Kidney capillary endothelial cell (primary cell): ENCODE measurements at places on chromosomes 7 and 10.
A peak's percentile ranks its signal among the peaks of the same experiment; 100 is the strongest.

DNA sequence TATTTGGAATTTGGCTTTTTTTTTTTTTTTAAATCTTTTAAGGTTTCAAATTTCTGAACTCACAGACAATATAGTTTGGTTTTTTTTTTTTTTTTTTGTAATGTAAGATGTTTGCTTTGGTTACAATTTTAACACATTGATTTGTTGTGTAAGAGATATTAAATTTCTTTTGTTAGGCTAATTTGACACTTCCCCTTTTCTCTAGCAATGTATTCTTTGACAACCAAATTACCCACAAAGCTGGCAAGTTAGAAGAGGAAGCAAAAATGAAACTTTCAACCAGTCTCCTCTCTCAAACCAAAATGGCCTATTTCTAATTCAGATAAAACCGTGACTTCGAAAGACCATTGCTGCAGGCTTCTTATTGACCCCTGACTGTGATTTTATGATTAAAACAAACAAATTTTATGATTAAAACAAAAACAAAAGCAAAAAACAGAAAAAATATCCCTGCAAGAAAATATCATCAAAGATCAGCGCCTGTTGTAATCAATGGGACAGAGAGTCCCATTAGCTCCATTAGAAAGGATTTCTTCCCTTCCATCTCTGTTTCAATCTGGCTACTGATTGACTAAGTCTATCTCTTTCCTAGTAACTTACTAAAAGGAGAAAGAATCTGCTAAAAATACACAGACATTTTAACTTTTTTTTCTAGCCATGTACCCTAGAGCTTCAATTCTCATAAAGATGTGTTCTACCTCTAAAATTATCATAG is 489.2 kb downstream of the MDFIC start:
- DNase-seq = no peak

DNA sequence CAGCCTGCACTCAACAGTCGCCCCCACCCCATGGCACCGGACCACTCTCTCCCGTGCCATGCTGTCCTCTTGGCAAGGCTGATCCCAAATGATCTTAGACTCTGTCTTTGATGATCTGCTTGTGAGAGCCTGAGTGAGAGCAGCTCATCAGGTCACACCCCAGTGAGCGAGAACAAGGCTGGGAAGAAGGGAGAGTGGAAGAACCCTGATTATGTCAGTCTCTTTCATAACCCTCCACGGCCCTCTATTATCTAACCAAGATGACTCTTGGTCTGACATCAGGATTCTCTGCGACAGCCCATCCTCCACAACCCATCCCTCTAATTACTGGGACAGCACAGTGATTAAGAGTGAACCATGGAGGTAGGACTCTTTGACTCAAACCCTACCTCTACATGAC is 53.1 kb upstream of the C7orf33 start:
- DNase-seq = no peak

- DNase-seq = no peak
These were observed 9.2 kb upstream of the ADCY1 start for GRCh38 chr7:45564886-45565455.

- no peak for DNase-seq
These were observed 298.6 kb downstream of the TFEC start for GRCh38 chr7:115731796-115732471.

- peak; percentile 89 for DNase-seq
These were observed 149.5 kb downstream of the ARID5B start for GRCh38 chr10:62050893-62051433.

GRCh38 chr10:61612009-61612408 is 50.7 kb upstream of the CABCOCO1 start:
- no peak for DNase-seq

DNA sequence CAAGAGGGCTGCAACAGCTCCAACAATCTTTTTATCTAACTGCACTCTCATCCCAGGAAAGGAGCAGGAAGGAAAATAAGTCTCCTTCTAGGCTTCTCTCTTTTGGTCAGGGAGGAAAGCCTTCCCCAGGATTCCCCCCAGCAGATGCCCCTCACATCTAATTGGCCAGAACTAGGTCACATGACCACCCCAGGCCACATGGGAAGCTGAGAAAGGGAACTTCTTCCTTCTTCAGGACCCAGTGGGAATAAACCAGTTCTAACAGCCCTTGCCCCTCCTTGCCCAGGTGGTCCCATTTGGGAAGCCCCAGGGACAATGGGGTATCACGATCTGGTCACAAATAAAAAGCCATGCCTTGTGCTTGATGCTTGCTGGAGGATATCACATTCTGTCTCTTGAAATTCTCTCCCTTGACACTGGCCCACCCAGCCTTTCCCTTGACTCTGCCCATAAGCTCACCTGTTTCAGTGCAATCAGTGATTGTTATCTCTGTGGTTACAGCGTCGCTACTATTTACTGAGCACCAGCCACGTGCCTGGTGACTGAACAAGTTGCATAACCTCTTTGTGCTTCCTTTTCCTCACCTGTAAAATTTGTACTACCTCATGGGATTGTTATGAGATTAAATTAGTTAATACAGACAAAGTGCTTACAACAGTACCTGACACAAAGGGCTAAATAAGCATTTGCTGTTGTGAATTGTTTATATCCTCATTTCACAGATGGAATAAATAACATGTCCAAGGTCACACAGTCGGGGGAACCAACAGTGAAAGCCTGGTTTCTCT is 9.0 kb upstream of the TACR2 start:
- no peak for DNase-seq

- no peak for DNase-seq
These were observed 197.0 kb upstream of the FZD1 start for GRCh38 chr7:91067242-91067641.

DNA sequence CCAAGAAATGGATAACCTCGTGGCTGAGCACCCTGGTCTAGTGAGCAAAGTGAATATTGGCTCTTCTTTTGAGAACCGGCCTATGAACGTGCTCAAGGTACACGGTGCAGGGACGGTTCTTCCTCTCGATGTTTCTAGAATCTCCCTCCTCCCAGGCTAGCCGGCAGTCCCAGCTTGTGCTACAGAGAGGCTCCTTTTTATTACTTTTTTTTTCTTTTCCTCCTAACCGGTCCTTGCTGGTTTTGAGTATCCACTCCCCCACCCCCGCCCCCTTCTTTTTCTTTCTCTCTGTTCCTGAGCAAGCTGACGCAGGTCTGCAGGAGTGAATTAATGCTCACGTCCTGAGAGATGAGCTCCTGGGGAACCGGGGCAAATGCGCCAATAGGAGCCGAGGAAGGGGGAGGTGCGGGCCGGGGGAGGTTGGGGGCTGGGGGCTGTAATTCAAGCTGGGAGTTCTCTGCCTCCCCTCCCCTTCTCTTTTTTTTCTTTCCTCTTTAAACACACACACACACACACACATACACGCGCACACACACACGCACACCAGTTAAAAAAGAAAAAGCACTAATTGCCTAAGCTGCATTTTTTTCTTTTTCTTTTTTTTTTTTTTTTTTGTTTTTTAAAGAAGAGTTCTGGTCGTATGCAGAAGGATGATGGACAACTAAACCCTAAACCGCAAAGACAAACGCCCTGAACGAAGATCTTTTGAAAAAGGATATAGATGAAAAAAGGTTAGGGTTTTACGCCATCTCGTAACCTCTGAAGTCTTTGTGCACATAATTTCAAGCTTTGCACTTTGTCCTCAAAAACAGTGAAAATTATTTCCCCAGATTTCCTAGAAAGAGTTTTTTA is 6.6 kb downstream of the CPA2 start:
- no peak for DNase-seq

- DNase-seq = no peak
These were observed 376.9 kb downstream of the CALN1 start for GRCh38 chr7:72035266-72035665.

DNA sequence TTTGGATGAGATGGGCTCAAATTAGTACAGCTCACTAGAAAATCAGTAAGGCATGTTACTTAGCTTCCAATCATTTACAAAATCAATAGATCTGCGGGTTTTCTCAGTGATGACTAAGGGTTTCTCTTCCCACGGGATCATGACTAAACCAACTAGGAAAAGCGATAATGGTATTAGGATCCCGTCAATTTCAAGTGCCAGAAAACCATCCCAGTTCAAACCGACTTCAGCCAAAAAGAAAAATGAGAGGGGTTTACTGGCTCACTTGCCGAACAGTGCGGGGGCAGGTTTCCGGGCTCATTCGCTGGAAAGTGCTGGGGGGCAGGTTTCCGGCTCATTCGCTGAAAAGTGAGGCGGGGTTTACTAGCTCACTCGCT is 62.1 kb upstream of the LYZL2 start:
- no peak for DNase-seq

- no peak for DNase-seq
These were observed 7.3 kb downstream of the SKIDA1 start for GRCh38 chr10:21518149-21518640.

DNA sequence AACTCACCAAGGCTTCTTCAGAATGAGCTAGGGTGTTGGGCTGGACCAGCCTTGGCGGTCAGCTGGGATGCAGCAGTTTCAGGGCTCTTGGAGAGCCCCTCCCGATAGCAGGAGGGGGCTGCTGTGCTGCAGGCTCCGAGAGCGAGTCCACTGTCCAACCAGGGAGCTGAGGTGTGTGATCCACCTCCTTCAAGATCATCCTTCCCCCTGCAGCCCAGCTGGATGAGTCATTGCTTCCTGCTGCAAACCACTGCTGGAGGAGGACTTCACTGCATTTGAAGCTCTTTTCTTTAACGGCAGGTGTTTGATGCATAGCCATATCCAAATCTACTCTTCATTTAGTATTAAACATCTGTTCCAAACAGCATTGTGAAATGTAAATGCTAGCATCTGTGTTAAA is 54.2 kb upstream of the EBF3 start:
- no peak for DNase-seq

DNA sequence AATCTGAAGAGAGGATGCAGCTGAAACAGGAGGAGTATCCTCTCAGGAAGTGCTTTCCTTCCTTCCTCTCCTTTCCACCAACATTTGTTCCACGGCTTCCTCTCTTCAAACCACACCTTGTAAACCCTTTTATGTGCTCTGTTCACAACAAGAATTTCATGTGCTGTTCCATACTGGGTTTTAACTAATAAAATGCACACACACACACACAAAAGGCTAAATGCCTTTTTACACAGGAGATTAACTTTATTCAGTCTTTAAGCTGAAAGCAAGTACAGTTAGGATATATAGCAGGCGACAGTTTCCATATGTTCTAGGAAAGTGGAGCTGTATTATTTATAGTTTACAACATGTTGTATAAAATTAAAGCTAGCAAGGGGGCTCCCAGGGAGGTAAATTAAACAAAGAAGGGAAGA is 106.7 kb downstream of the REEP3 start:
- DNase-seq = no peak

- DNase-seq = peak; percentile 28
These were observed 57.8 kb upstream of the RAB18 start for GRCh38 chr10:27446091-27446918.

DNA sequence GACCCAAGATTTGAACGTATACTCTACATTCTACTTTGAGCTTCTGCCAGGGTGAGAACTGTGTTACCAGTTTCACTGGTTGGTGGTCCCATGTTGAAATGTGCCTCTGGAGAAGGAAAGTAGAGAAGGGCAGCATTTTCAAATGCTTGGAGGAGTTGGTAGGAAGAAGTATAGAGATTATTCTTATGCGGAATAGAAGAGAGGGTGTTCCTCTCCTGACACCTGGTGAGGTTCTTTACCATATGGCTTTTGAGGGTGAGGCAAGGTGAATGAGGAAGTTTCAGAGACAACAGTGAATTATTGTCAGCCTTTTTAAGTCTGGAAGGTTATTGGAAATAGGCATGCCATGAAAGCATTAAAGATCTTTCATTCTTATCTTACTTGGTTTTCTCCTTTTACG is 34.3 kb downstream of the R3HCC1L start:
- no peak for DNase-seq

DNA sequence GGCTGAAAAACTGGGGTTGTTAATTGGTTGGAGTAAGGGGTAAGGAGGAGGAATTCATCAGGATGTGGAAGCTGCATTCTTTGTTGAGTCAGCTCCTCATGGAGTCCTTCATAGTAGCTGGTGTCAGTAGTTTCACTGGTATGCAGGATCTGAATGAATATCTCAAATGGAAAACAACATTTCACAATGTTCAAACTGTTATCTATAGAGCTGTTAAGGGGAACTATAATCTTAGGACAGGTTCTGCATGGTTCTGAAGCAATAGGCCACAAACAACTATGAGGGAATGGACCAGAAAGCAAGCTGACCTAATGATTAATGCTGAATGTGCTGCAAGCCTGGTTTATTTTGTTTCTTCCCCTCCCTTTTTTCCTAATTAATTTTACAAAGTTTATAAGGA is 225.8 kb downstream of the IPMK start:
- DNase-seq = no peak

GRCh38 chr10:122132882-122133565 is 138.1 kb upstream of the BTBD16 start:
- DNase-seq = no peak

DNA sequence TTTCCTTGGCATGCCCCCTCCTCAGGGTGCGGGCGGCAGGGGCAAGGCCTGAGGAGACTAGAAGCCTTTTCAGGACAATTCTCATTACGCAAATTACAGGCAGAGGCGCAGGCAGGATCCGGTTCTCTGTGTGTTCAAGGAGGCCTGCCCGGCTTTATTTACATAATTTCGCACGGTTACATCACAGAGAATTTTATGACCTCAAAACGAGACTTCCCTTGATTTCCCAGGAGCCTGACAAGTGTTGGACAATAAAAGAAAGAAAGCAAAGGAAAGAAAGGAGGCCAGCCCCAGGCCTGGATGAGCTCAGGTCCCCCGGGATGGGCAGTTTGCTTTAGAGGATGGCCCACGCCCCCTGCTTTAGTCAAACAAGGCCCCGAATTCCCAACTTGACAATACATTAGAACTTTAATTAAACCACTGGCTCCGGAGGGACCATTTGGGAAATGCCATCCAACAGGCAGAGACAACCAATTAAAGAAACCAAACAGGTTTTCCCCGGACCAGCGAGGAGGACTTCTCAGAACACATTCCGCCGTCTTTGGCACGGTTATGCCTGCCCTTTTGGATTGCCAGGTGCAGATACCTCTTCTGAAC is 2.9 kb downstream of the MNX1 start:
- no peak for DNase-seq

DNA sequence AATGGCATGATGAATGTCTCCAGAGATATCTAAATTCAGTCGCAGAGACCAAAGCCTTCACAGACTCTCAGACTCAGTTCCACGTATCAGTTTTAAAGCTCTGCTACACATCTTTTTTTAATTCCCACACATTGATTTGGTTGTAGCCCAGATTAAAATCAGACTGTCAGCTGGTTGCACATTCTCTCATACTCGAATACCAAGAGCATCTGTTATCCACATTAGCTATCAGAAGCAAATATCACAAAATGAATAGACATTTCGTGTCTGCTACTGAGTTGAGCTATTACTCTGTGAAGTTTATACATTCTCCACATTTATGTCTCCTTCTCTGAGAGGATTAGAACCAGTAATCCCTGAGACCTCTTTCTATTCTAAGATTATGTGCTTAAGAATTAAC is 229.2 kb downstream of the GPAM start:
- DNase-seq = no peak

DNA sequence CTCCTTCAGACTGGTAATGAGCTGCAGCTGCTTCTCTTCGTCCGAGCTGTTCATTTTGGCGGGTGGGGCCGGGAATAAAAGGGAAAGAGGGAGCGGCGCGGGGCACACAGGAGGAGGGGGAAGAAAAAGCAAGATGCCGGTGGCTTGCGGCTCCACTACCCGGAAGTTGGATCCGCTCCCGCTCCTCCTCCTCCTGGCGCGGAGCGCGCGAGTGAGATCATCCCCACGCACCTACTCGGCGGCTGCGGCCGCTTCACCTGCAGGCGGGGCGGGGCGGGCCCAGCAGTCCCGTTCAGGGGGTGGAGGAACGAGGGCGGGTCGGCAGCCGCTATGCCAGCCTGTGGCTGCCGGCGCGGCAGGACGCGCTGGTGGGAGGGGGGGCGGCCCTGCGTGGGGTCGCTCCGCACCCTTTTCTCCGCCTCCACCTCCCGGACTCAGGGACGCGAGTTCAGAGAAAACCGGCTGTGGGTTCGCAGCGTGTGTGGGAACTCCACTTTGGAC is at the start of gene SHTN1:
Gene SHTN1 (minus strand): TSS at position 162 of the 501 bp plus-strand sequence. CDS start 108 bp downstream, at position 54.
- no peak for DNase-seq
